Lung (tissue), 17 donors: ENCODE measurements at places on chromosomes 3 and 15. TPM values are rescaled to one million over a fixed set of nuclear protein-coding genes. Genes with fewer than 3 reads are reported as not detected.

- H3K27ac ChIP-seq: no peak overlapping the region
- H3K4me1 ChIP-seq: no peaks in the 10 kb centered on the region
- no peaks in the 10 kb centered on the region for H3K27me3 ChIP-seq
Observed at GRCh38 chr15:80931721-80932512, 57.7 kb downstream of the MESD start.

- DNase-seq: no peak
- H3K4me1 ChIP-seq: no peaks in the 10 kb centered on the region
- no peaks in the 10 kb centered on the region for H3K36me3 ChIP-seq
- H3K27ac ChIP-seq: no peak overlapping the region
- no peaks in the 10 kb centered on the region for H3K27me3 ChIP-seq
Observed at GRCh38 chr15:39265261-39265660, 315.6 kb upstream of the THBS1 start.

Gene KLHL18
- 15.2 TPM for polyA plus RNA-seq

Gene PEX5L
- polyA plus RNA-seq: 0.03 TPM

Gene FBXO40
- not detected for polyA plus RNA-seq

DNA sequence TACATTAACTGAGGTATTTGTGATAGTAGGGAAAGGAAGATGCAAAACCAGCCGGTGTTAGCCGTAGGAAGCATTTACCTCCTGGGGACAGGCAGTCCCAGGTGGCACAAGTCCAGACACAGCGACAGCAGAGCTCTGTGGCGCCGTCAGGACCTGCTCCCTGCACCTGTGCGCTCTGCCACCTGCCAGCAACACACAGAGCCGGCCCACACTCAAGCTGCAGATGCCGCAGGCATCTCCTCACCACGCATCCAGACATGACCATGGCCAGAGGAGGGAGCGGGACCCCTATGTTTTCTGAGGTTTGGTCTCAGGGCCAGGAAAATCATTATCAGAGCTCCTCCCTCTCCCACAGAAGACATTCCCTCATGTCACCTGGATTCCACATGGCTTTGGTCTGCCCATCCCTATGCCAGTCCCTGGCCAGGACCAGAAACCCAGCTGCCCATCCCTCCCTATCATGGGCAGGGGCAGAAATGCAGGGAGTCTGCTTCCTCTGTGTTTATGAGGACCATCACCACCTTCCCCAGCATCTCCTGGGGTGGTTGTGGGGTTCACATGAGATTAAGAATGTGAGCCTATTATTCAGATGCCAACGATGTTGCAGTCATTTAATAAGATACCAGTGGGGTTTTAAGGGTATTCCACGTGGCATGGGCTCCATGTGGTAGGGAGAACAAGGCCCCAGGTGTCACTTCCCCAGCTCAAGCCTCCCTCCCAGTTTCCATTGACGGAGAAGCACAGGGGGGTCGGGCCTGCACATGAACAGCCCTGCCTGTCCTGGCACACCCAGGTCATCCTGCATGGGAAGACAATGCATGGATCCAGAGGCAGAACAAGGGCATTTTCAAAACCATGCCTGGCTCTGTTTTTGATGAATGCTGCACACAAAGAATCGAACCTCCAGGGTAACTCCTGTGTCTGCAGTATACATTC lies 251.1 kb downstream of the OCA2 start:
- no peak overlapping the region for H3K4me3 ChIP-seq
- H3K4me1 ChIP-seq: no peaks in the 10 kb centered on the region
- H3K27ac ChIP-seq: no peak overlapping the region
- no peaks in the 10 kb centered on the region for H3K27me3 ChIP-seq

- H3K4me3 ChIP-seq: no peak overlapping the region
- H3K4me1 ChIP-seq: no peaks in the 10 kb centered on the region
- H3K27ac ChIP-seq: no peak overlapping the region
Observed at GRCh38 chr15:56252386-56252785, 8.7 kb upstream of the RFX7 start.

DNA sequence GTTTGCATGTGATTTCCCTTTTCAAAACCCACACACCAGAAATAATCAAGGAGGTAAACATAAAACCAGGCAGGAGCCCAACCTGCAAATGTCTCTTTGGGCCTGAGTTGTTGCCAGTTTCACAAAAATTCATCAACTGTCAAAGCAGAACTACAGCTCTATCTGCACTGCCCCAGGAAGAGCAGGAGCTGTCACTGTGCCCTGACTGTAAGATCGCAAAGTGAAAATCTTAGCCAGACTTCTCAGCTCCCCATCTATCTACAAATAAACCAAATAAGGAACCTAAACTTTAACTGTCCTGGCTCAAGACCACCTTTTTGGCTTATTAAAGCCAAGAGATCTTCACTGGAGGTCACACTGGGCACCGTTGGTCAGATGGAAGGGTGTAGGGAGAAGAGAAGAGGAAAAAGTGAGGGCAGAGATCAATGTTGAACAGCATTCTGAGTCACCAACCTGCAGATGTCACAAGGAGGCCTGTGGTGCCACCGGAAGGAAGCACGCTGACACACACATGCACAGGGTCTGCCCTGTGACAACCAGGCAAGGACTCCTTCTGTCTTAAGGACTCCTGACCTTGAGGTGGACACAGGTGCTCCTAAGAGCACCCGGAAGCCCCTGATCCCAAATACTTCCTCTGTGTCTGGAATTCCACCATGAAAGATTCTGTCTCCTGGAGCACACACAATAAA lies 58.7 kb downstream of the RPN1 start:
- H3K4me3 ChIP-seq: no peak overlapping the region
- DNase-seq: no peak
- no peaks in the 10 kb centered on the region for H3K4me1 ChIP-seq
- no peak overlapping the region for H3K27ac ChIP-seq
- H3K27me3 ChIP-seq: no peaks in the 10 kb centered on the region

- H3K36me3 ChIP-seq: no peaks in the 10 kb centered on the region
- H3K4me1 ChIP-seq: peaks cover 36% of the 10 kb centered on the region
- no peaks in the 10 kb centered on the region for H3K27me3 ChIP-seq
- H3K27ac ChIP-seq: no peak overlapping the region
Observed at GRCh38 chr3:46893146-46893748, 15.7 kb downstream of the PTH1R start.

- no peak for DNase-seq
- no peak overlapping the region for H3K4me3 ChIP-seq
- H3K27ac ChIP-seq: no peak overlapping the region
- H3K27me3 ChIP-seq: no peaks in the 10 kb centered on the region
Observed at GRCh38 chr3:24682141-24682547, 187.5 kb upstream of the THRB start.

- peaks cover 16% of the 10 kb centered on the region for H3K4me1 ChIP-seq
- no peak overlapping the region for H3K4me3 ChIP-seq
- no peak overlapping the region for H3K27ac ChIP-seq
Observed at GRCh38 chr3:72489901-72490300, 358.3 kb downstream of the SHQ1 start.

DNA sequence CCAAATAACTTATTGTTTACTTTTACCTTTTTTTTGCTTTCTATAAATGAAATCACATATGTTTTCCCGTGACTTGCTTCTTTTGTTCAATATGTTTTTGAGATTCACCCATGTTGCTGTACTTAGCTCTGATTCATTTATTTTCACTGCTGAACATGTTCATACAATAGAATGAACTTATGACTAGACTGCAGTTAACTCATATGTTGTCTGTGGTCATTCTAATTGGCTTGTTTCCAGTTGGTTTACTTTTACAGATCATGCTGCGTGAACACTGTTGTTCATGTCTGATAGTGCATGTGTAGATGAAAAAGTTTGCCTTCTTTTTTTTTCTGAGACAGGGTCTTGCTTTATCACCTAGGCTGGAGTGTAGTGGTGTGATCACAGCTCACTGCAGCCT lies 31.6 kb upstream of the SV2B start:
- no peaks in the 10 kb centered on the region for H3K4me1 ChIP-seq
- no peak overlapping the region for H3K27ac ChIP-seq
- DNase-seq: no peak
- no peak overlapping the region for H3K4me3 ChIP-seq

GRCh38 chr3:49161808-49162530 lies 4.2 kb downstream of the CCDC71 start:
- peaks cover 6% of the 10 kb centered on the region for H3K36me3 ChIP-seq
- DNase-seq: no peak
- no peaks in the 10 kb centered on the region for H3K27me3 ChIP-seq
- no peak overlapping the region for H3K27ac ChIP-seq
- H3K4me1 ChIP-seq: peaks cover 15% of the 10 kb centered on the region

GRCh38 chr3:192933259-192933658 lies 15.6 kb upstream of the MB21D2 start:
- H3K36me3 ChIP-seq: no peaks in the 10 kb centered on the region

Gene LMLN
- 2.4 TPM for polyA plus RNA-seq

- no peaks in the 10 kb centered on the region for H3K36me3 ChIP-seq
- peak overlapping the region; percentile 33 for H3K27ac ChIP-seq
- DNase-seq: no peak
- no peaks in the 10 kb centered on the region for H3K4me1 ChIP-seq
- H3K27me3 ChIP-seq: no peaks in the 10 kb centered on the region
Observed at GRCh38 chr3:188390775-188391443, 237.0 kb downstream of the LPP start.

- H3K36me3 ChIP-seq: no peaks in the 10 kb centered on the region
- H3K27ac ChIP-seq: no peak overlapping the region
- H3K4me3 ChIP-seq: no peak overlapping the region
Observed at GRCh38 chr3:177571271-177571943, 374.1 kb upstream of the TBL1XR1 start.

DNA sequence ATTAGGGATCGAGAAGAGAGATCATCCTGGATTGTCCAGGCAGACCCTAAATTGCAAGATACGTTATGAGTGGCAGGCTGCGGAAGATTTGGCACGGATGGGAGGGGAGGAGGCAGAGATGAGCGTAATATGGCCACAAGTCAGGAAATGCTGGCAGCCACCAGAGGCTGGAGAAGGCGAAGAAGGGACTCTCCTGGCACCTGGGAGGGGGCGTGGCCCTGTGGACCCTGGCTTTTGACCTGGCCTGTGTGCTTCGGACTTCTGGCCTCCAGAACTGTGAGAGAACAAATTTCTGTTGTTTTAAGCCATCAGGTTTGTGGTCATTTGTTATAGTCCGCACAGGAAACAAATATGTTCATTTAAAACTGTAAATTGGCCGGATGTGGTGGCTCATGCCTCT lies 31.9 kb upstream of the IGF1R start:
- H3K4me3 ChIP-seq: no peak overlapping the region
- peaks cover 14% of the 10 kb centered on the region for H3K27me3 ChIP-seq
- no peak for DNase-seq

Gene MOBP
- polyA plus RNA-seq: 0.17 TPM

Gene SCAANT1
- polyA plus RNA-seq: not detected

Gene CIP2A
- 1.1 TPM for polyA plus RNA-seq

GRCh38 chr3:71825551-71826283 lies 40.8 kb upstream of the PROK2 start:
- H3K27ac ChIP-seq: no peak overlapping the region
- DNase-seq: no peak

Gene SPRED1
- 12.7 TPM for polyA plus RNA-seq

- H3K27ac ChIP-seq: no peak overlapping the region
- no peak for DNase-seq
- no peaks in the 10 kb centered on the region for H3K36me3 ChIP-seq
Observed at GRCh38 chr3:188165596-188165995, 11.6 kb downstream of the LPP start.
